ENCODE measurements at places on chromosomes 2 and 18.

GRCh38 chr2:20560891-20561636 lies 89.8 kb downstream of the HS1BP3 start:
- no peak for DNase-seq

GRCh38 chr2:96539215-96539920 lies 2.8 kb downstream of the ARID5A start:
- DNase-seq = no peak

DNA sequence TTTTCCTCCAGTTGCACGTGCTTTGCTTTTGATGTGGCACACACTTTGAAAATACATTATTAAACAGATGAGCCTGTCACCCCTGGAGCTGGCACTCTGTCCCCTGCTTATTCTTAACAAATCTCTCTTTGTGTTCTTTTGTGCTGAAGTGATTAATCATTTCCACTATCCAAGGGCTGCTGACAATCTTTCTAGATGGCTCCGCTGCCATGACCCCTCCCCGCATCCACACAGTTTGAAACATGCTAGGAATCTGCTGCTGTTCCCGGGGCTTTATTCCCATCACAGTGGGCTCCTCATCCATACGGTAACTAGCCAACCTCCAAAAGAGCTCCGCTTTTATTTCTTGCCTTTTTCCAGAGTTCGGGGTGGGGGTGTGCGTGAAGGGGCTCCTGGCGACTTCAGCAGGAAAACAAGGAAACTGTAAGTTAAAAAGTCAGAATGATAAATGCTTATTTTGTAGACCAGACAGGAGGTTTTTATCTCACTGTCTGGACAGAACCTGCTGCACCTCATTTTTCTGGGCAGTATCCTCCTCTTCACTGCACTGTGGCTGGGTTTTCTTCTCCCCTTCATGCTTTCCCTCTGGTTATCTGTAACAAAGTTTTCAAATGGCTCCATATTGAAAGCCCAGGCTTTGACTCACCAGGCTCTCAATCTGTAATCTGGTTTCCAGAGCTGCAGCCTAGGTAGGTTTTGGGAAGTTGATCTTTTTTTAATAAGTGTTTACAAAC lies 319.7 kb downstream of the AFF3 start:
- DNase-seq = no peak

DNA sequence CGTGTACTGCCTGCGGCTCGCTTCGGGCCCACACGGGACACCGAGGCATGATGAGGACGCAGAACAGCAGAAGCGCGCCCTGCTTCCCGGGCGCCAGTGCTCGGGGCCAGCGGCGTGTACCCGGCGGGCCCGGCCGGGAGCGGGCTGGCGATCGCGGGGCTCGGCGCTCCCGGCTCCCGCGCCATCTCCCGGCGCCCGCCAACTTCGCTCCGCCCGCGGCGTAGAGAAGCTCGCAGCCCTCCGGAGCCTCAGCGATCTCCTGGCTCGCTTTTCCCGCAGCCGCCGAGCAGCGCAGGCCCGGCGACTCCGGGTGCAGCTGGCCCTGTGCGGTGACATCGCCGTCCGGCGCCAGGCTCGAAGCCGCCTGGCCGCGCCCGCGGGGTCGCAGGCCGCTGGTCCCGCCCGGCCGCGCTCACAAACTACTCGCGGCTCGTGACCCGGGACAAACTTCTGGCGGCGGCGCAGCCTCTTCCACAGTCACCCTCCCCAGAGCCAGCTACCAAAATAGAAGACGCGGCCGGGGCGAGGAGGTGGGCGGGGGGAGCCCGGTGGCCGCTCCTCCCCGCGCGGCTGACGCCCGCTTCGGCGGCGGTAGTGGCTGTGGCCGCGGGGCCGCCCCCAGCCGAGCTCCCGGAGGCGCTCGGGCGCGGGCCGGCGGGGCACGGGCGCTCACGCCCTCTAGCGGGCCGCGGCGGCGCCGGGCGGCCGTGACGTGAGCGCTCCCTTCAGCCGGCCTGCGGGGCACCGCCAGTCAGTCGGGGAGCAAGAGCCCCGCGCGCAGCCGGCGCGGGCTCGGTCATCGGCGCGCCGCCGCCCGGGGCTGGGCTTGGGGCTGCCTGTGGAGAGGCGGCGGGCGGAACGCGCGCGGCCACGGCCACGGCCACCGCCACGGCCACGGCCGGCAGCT lies at the start of gene PTPRM:
Gene PTPRM (plus strand): TSS at position 750 of the 907 bp plus-strand sequence. CDS start 503 bp downstream, outside the sequence.
- DNase-seq = peak; percentile 59

GRCh38 chr18:32438173-32438572 lies 32.5 kb downstream of the GAREM1 start:
- peak; percentile 6 for DNase-seq

- DNase-seq = no peak
Measured at GRCh38 chr2:210546424-210547208, 9.8 kb upstream of the CPS1 start.

DNA sequence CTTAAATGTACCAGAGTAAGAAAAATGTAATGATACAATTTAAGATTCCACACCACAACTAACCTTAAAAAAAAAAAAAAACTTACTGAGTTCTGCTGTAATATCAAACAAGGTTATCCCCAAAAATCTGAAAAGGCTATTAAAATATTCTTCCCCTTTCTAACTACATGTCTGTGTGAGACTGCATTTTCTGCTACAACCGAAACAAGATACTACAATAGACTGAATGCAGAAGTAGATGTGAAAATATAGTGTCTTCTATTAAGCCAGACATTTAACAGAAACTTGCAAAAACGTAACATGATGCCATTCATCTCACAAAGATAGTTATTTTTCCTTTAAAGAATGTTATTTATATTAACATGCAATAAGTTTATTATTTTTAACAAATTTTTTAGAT lies 16.2 kb downstream of the SS18 start:
- DNase-seq = no peak

DNA sequence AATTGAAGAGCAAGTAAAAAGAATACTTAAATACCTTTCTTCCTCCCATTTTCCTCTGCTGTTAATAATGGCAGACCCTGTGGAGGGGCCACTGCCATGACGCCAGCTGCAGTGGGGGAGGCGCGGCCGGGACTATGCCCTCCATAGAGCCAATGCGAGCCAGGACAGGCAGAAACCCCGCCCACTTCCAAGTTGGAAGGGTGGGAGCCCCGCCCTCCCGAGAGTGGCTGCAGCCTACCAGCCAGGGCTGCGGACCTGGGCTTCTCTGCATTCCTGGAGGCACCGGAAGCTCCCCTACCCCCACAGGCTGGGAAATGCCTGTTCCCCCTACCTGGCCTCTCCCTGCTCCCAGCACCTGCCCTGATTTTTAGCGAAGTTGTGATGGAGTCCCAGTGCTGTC lies 439.4 kb upstream of the CDH19 start:
- DNase-seq = no peak

Data from WERI-Rb-1 (cell line).